ENCODE measurements at places on chromosomes 1 and 21.

GRCh38 chr1:38896169-38896568, 14.8 kb upstream of the GJA9 start:
- DNase-seq, result no peak

GRCh38 chr1:233496993-233497392, 116.9 kb upstream of the KCNK1 start:
- DNase-seq, result no peak

DNA sequence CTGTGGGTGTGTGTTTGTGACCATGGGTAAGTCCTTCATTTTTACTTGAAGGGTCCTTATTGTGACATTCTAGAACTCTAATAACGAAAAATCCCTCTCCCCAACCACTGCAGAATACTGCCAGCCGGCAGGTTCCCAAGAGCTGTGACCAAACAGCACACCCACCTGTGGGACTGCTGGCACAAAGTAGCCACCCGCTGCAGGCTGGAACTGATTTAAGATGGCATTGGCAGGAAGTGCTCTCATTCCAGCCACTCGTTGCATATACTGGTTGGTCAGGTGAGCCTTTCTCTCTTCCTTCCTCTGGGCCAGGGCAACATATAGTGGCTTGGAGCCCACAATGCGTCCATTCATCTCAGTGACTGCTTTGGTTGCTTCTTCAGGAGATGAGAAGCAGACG, 11.6 kb downstream of the PABPC4 start:
- no peak for DNase-seq

- DNase-seq, result no peak
Measured at GRCh38 chr1:189805735-189806134, 671.9 kb downstream of the BRINP3 start.

GRCh38 chr1:240178366-240178765, 86.7 kb downstream of the FMN2 start:
- DNase-seq, result no peak

GRCh38 chr1:108314815-108315214, 70.9 kb upstream of the NBPF4 start:
- no peak for DNase-seq

DNA sequence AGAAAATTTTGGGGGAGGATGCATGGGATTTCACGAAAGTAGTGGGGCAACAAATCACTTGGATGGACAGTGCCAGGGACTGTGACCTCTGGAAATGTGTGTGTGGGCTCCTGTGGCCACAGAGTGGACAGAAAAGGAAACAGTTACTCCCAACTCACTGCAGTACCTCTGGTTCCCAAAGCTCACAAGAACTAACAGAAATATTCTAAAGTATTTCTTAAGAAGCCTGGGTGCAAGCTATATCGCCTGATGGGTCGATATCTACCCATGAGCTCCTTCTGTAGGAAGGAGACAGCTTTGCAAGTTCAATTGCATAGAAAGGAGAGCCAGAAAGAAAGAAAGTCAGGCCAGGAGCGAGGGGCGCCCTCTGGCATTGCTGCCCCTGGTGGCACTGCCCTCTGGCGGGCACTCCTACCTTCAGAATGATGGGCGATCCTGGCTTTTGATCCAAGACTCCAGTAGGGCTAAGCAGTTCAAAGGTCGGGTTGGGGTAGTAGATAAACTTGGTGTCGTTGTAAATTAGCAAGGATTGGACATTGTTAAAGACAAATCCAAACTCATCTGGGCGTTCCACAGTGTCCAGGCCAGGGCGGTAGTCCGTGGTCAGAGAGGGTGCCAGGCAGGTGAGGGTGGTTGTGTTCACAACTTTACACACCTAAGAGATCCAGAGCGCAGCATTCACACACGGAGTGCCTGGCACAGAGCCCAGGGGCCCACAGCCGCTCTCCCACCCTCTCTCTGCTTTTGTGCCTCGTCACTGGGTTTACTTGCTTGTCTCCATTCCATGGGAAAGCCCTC, 134.7 kb upstream of the CD34 start:
- DNase-seq, result no peak

All from GM04503 (cell line).